ENCODE measurements at places on chromosomes 2 and 18.

DNA sequence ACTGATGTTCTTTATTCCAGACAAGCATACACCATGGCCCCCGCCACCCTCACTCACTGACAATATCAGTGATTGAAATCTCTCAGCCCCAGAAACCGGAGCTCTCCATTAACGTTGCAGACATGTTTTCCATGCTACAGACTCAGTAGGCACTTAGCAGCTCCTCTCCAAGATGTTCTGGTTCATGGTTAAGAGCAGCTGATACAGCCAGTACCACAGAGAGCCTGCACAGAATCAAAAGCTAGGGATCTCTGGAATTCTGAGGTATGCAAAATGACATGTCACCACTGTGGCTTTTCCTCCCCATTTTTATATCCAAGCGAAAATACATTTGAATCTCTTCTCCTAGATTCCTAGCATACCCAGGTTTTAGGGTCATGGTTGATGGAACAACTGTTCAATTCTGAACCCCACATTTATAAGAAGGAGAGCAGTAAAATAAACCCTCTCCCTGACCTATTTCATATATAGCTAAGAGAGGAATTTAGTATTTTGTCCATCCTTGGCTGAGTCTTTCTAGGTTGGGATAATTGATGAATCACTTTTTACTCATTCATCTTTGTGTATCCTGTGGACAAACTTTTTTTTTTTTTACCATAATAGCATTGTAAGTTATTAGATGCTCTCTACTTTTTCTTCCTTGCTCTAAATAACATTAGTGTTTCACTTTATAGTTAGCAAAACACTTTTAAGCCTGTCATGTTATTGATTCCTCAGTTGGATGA, 488.4 kb upstream of the PIK3C3 start:
- DNase-seq = no peak

- DNase-seq = no peak
Measured at GRCh38 chr18:251572-251971, 16.3 kb downstream of the THOC1 start.

- no peak for DNase-seq
Measured at GRCh38 chr2:36414307-36414706, 58.7 kb downstream of the CRIM1 start.

DNA sequence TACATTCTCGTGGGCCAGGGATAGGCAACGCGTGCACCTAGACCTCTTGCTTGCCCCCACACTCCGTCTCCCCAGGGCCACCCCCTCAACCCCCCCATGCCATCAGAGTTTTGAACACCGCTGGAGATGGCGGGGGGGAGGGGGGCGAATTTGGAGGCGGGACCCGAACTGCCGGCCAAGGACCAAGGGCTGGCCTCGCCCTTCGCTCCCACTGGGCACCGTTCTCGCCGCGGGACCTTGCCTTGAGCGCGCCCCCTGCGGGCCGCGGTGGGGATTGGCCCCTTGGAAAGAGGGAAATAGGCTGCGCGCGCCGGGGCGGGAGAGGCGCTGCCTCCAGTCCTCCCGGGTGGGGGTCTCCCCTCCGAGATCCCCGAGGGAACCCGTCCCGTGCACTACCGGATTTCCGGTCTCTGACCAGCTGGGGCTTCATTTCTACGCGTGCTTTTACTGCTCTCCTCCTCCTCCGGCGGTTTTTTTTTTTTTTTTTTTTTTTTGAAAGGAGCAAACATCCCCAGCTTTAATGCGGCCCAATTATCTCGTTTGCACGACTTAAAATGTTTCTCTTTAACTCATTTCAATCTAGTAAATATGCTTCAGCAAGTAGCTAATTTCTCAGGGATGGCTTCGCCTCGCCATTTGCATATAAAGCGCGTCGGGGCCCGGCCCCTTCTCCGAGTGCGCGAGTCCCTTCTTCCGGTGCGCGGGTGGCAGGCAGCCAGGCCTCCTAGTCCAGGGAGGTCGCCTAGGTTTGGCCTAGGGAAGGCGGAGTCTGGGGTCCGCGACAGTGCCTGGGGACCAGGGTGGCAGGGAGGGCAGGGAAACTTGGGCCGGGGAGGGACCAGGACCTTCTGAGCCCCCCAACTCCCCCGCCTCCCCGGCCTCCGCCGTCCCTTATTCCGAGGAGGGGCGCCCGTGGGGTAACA, 10.0 kb upstream of the GBX2 start:
- DNase-seq = peak; percentile 2

GRCh38 chr2:35063836-35064235, 1291.7 kb upstream of the CRIM1 start:
- DNase-seq = no peak

DNA sequence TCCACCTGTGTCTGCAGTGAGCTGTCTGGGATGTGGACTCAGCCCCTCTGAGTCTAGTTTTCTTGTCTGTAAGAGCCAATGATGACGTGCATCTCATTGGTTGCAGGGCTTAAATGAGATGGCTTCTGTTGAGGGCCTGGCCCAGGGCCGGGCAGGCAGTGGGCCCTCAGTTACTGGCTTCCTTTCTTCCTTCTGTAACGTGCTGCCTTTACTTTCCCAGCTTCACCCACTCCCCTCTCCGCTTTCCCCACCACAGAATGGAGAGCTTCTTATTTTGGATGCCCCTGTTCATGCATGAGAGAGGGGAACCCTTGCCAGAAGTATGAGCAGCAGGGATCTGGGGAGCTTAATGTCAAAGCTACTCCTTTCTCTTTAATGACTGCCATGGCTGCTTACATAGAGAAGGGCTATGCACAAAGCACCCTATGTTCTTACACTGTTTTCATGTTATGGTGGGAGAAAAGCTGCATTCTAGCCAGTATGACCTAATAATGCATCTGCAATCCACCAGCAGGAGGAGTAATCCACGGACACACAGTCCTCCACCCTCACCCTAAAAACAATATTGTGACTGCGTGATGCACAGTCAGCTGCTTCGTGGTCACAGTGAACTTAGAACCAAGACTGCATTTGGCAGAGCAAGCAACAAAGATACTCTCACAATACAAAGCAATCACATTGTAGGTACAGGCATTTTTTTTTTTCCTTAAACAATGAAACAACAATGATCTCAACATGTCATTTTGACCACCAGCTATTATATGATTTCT, 37.2 kb downstream of the CREG2 start:
- DNase-seq = no peak

DNA sequence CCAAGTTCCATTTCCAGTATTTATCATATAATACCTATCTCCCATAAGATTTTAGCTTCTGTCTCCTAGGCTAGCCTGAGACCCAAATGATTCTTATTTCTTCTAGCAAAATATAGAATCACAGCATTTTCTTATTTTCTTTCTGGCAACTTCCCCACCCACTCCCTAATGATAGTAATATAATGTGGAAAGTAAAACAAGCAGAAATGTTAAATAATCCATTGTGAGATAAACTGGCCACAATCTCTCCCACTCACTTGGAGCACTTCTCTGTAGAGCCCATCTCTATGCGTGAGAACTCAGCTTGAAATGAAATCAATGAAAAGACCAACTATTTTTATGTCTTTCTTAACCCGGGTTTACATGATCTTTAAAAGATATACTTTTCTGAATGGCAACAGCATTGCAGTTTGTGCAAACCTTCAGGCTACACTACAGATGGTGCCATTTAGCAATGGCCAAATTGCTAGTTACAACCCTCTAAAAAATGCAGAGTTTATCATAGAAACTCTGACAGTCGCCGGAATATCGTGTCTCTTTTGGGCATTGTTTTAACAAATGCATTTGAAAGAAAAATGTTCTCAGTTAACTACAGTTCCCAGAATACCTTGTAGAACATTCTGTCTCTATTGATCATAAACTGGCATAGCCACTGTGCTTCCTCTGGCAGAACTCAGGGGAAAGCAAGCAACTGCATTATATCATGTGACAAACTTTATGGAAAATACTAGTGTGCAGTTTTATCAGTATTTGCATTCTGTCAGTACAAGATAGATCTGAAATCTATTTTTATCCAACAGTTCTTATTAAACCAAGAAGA, 1407.4 kb upstream of the ZEB2 start:
- DNase-seq = no peak

GRCh38 chr2:101770726-101771125, 73.2 kb downstream of the MAP4K4 start:
- DNase-seq = no peak

DNA sequence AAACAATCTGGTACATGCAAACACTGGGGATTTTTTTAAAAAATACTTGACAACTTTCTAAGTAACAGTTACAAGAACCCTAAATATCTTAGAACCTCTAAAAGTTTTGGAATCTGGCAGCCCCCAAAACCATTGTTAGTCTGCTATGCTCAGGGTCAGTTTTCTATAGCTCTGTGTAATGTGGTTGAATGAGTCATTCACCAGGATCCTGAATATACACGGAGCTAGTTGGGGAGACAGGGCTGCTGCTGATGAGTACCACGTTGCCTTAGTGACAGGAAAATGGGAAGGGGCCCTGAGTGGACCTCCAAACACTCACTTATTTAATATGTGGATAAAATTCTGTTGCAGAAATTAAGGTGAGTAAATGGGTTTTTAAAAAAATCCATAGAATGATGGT, 36.9 kb upstream of the TANC1 start:
- no peak for DNase-seq

GRCh38 chr18:58362027-58362575, 266.8 kb downstream of the ALPK2 start:
- DNase-seq = no peak

GRCh38 chr2:18580606-18581005, 8.8 kb downstream of the NT5C1B start:
- DNase-seq = no peak

- DNase-seq = no peak
Measured at GRCh38 chr2:21804151-21804550, 680.4 kb downstream of the TDRD15 start.

GRCh38 chr2:20223407-20224163, 1.3 kb downstream of the SDC1 start:
- DNase-seq = no peak

- DNase-seq = no peak
Measured at GRCh38 chr18:10659000-10659399, 133.2 kb downstream of the NAPG start.

DNA sequence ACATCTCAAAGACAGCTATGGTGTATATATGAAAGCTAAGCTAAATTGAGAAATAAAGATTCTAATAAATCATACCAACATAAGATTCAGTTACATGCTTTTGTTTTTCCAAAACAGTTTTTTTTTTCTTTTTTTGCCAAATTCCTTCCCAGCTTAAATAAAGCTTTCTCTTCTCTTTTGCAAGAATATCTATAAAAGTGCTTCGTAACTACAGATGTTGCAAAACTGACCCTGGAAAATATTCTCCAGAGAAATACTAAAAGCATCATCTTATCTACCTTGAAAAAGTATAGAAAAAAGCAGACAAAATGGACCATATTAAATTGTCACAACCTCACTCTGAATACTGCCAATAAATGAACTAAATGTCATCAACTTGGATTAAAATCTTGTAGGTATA, 38.7 kb downstream of the FANCL start:
- no peak for DNase-seq

GRCh38 chr2:112168422-112169124, 30.4 kb downstream of the FBLN7 start:
- no peak for DNase-seq

GRCh38 chr2:23526114-23526513, 141.1 kb downstream of the KLHL29 start:
- no peak for DNase-seq

DNA sequence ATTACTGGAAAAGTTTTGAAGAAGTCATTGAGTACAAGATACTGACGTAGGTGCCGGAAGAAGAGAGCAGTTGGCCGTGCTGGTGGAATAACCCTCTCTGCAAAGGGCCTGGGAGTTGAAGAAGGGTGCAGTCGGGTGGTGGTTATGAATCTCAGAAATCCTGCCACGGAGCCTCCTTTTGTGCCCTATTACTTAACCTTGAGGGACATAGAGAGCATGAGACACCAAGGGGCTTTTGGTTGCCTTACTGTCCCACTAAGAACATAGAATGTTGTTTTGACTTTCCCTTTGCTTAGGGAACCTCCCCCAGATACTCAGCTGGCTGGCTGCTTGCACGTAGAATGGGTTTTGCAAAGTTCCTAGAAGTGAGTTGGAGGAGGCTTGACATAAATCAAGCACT, 1.3 kb upstream of the CD28 start:
- no peak for DNase-seq

DNA sequence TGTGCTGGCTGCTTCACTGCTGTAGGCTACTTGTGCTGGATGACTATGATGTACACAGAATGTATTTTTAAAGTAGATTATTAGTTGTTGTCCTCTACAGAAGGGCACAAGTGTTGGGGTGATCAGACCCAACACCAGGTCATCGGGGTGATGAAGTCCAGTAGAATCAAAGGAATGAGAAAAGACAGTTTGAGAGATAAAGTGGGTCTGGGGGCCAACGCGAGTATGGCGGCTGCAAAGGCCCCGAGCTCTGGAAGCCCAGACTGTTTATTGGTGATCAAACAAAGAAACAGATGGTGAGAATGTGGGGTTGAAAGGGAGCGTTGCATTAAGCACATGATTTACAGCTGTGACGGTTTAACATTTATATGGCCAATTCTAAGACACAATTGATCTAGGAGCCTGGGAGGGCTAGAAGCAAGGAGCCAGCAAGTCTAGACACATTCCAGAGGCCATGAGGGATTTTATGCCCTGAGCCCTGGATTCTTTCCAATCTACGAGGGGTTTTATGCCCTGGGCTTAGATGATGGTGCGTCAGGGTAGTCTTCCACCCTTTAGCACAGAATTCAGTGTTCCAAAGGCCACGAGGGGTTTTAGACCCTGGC, 153.5 kb downstream of the AGPS start:
- DNase-seq = no peak

GRCh38 chr2:8239531-8240088, 442.2 kb upstream of the ID2 start:
- DNase-seq = no peak

GRCh38 chr2:241129086-241129871, 20.0 kb downstream of the PASK start:
- DNase-seq = no peak

DNA sequence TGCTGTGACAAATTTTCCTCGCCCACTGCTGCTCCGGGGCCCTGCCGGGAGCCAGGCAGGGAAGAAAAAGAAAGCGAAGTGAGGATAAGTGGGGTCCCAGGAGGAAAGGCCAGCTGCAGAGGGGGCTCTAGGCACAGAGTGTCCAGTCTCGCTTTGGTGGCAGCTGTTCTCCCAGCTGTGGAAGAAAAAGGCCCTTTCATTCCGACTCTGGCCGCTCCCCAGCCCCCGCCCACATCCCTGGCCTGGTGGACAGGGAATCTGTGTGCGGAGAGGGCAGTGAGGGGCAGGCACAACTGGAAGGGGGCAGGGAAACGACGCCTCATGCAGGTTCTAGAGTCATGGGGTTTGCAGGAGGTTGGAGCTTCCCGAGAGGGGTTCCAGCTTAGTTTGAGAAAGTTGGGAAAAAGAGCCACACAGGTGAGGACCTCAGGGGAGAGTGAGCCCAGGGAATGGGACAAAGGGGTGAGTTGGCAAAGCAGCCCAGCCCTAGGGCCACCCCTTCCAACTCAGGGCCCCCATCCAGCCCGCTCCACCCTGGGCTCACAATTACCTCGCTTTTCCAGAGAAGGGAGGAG, 1.8 kb downstream of the RTKN start:
- no peak for DNase-seq

DNA sequence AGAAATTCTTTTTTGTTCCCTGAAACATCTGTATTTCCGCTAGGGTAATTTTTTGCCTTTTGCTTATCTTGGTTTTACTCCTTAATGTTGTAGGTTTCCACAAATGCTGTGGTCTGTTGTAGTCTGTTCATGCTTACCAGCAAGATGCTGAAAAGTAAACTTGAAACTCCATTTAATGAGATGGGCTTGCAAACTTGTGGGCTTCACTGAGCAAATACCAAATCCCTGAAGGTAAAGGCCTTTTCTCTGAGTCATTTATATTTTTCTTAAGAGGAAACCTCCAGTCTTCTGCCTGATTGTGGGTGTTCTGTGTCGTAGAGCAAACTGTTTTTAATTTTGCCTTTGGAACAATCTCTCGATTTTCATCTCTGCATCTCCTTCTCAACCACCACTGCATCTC, 9.3 kb downstream of the SP140 start:
- DNase-seq = no peak

Measured in NCI-H1048 (cell line).